ENCODE measurements at places on chromosomes 3 and 15.

DNA sequence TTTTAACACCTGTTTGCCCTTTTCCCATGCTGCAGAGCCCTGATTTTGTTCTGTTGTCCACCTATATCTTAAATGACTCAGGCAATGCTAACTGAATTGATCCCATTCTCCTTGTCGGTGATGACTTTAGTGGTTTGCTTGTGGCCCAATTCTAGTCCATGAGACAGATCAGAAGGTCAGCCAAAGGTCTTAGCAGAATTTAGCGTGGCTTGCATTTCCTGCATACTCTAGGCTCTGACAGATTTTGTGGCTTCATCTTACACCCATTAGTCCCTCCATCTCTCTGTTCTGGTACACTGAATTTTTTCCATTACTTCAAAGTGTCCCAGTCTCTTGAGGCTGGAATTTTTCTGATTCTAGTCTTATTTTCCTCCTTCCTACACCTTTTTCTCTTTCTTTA lies 161.9 kb downstream of the STAC start:
- no peak for DNase-seq

DNA sequence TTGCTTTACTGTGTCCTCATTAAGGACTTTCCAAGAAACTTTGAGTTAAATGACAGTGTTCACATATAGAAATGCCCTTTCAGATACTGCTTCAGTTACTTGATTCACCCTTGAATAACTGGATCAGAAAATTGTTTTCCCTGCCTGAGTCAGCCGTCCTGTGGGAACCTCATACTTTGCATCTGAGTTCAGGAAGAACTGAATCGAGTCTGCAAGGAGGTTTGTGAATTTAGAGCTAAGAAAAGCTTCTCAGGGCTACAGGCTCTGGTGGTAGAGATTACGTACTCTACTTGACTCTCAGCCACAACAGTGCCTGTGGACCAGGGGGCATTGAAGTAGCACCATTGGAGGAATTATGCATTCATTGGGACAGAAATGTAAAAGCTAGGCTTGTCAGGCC lies 252.4 kb upstream of the C2CD4B start:
- no peak for DNase-seq

- no peak for DNase-seq
Observed at GRCh38 chr15:80876348-80876674, 97.1 kb downstream of the CEMIP start.

DNA sequence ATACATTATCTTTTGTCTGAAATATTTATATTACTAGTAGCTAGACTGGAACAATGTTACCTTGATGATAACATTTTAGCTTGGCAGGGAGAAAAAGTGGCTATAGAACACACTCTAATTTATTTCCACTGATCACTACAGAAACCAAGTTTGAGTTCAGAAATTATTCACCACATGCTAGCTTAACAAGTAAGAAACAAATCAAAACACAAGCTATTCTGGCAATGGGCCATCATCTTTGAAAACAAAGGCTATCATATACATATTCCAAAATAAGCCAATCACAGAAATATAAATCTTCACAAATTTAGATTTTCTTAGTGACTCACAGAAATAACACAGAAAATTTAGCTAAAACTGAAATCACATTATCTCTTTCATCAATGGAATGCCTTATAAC lies 17.1 kb downstream of the AQR start:
- DNase-seq = no peak

DNA sequence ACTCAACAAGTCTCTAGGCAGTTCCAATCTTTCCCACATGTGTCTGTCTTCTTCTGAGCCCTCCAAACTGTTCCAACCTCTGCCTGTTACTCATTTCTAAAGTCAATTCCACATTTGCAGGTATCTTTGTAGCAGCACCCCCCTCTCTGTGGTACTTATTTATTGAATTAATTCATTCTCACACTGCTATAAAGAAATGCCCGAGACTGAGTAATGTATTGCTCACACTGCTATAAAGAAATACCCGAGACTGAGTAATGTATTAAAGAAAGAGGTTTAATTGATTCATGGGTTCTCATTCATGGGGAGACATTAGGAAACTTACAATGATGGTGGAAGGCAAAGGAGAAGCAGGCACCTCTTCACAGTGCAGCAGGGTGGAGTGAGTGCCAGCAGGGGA lies 1413.8 kb downstream of the SI start:
- DNase-seq = no peak
